ENCODE measurements at places on chromosomes 11 and 22. TPM values are rescaled to one million over a fixed set of nuclear protein-coding genes. Genes with fewer than 3 reads are reported as not detected.

Gene OR6A2
- not detected for total RNA-seq

Gene MAPK8IP1
- 3.6 TPM for total RNA-seq

Gene OR52L1
- not detected for total RNA-seq

Gene TMPRSS5
- 2.3 TPM for total RNA-seq

Gene FAR1
- total RNA-seq, result 9.8 TPM

Gene SYT12
- total RNA-seq, result 0.38 TPM

Gene ROM1
- 1.9 TPM for total RNA-seq

Gene POLA2
- 6.1 TPM for total RNA-seq

Gene C22orf42
- total RNA-seq, result not detected

Gene NAALADL1
- 2.7 TPM for total RNA-seq

Gene GNG3
- not detected for total RNA-seq

Gene TMEM25
- total RNA-seq, result 27.8 TPM

Gene HSPB2
- not detected for total RNA-seq

Gene KCNJ1
- total RNA-seq, result not detected

Gene AMOTL1
- total RNA-seq, result 86.9 TPM

Gene TXN2
- 54.1 TPM for total RNA-seq

Gene ART1
- not detected for total RNA-seq

Gene LMO1
- 6.2 TPM for total RNA-seq

Gene CSRP3
- not detected for total RNA-seq

Data from suprapubic skin (tissue), 4 donors.